Retinal pigment epithelial cell (primary cell): ENCODE measurements at places on chromosomes 1 and 21.

DNA sequence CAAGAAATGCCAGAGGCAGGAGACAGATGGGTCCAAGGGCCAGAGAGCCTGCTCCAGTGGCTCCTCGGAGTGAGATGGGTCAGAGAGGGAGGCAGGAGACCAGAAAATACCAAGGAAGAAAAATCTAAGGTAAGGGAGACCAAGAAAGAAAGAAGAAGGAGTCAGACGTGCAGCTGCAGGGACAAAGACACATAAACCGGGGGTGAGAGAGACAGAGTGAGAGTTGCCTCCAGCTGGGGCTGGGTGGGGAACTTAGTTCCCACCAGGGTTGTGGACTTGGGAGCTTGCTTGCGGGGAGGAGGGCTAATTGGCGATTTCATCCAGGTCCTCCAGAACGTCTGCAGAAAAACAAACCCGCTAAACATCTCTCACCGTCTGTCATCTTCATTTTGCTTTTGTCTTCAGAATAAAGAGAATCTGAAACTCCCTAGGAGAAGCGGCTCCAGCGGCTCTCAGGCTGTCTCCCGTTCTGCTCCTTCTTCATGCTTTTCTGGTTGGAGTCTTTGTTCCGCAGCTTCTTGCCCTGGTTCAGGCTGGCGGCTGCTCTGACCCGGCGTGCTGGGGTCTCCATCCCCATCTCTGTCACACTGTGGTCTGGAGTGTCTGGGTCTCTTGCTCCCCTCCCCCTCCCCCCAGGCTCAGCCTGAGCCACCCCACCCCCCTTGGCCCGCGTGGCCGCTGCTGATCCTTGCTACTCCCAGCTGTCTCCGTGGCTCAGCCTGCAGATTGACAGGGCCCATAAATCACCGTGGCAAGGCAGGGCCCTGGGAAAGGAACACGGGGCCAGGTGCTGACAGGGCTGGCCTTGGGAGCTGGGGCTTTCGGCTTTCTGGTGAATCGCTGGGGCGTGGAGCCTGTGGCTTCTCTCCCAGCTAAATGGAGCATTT is 66.6 kb downstream of the UBIAD1 start:
- DNase-seq, result no peak

- no peak for DNase-seq
These were observed 107.9 kb downstream of the ZFYVE9 start for GRCh38 chr1:52249831-52250230.

DNA sequence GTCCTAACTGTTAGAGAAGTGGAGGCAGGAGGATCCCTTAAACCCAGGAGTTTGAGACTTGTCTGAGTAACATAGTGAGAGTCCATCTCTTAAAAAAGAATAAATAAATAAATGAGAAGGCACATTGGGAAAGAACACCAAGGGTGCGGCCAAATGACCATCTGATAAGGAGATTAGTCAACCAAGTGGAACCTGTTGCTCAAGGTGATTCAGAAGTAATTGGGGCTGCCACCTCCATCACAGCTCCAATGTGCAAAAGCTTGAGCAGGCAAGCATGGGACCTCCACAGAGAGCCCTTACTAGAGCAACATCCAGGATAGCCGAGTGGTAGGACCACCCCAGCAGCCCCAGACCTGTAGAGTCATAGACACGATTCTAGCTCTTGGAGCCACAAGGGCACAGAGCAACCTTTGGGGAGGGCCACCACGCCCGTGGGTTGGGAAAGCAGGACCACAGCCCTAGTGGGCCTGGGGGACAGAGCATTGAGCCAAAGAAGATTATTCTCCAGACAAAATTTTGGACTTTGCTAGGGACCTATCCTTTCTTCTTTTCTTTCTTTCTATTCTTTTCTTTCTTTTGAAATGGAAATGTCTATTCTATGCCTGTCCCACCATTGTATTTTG is 40.9 kb downstream of the KCNK1 start:
- no peak for DNase-seq

DNA sequence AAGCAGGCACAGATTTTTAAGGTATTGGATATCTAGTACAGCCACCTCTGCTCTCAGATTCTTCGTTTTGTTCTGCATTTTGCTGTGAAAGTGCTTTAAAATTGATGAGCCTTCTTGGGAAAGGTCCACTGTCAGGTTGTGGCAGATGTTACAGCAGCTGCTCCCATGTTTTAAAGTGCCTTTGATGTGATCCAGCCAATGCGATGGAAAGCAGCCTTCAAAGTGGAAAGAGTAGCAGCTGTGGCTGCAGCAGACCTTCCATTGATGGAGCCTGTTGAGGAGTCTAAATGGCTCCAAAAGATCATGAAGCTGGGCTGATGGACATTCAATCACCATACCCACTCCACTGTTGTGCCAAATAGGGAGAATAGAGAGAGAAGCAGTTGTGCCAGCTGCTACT is 816.9 kb downstream of the PLA2G4A start:
- DNase-seq, result no peak

DNA sequence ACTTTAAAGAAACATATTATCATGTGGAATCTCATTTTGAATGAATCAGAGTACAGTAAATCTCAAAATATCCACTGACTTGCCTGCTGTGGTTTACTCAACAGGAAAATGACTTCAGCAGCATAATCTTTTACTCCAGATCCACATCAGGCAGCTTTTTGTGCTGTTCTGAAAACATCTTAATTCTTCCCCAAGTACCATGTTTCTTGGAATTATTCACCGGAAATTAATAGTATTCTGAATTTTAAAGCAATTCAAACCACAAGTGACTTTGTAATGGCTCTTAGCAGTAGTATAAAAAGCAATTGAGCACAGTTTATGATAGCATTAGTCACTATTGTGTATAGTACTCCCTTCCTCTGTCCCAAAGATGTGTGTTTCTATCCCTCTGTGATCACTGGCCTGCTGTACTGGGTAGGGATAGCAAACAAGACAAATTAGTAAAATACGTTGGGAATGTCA is 64.2 kb upstream of the ERRFI1 start:
- peak; percentile 62 for DNase-seq

DNA sequence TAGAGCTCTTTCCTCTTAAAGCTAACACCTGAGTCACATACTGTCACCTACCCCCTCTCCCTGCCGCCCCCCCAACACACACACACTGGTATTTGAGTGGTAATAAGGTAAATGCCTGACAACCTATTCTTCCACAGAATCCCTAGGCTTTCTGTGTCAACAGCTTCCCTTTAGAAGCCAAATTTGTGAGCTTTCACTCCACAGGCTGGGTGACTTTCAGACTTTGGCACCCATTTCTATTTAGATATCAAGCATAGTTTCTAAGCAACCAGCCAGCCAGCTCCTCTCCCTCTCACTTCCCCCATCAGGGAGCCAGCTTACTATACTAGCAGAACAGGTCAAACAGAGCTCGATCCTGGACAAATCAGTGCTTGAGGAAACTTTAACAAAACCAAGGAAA is 3.2 kb upstream of the C1orf74 start:
- DNase-seq, result no peak

GRCh38 chr1:78348496-78349284 is 142.1 kb upstream of the PTGFR start:
- no peak for DNase-seq
